ENCODE measurements at places on chromosomes 3 and 15.

GRCh38 chr3:186330772-186331460, 31.1 kb downstream of the DGKG start:
- no peak for DNase-seq

GRCh38 chr3:72176537-72177041, 391.6 kb upstream of the PROK2 start:
- DNase-seq: no peak

DNA sequence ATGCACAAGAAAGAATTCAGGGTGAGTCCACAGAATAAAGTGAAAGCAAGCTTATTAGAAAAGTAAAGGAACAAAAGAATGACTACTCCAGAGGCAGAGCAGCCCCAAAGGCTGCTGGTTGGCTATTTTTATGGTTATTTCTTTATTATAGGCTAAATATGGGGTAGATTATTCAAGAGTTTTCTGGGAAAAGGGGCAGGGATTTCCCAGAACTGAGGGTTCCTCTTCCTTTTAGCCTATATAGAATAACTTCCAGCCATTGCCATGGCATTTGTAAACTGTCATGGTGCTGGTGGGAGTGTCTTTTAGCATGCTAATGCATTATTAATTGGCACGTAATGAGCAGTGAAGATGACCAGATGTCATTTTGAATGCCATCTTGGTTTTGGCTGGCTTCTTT, 13.6 kb downstream of the GLDN start:
- DNase-seq: no peak

DNA sequence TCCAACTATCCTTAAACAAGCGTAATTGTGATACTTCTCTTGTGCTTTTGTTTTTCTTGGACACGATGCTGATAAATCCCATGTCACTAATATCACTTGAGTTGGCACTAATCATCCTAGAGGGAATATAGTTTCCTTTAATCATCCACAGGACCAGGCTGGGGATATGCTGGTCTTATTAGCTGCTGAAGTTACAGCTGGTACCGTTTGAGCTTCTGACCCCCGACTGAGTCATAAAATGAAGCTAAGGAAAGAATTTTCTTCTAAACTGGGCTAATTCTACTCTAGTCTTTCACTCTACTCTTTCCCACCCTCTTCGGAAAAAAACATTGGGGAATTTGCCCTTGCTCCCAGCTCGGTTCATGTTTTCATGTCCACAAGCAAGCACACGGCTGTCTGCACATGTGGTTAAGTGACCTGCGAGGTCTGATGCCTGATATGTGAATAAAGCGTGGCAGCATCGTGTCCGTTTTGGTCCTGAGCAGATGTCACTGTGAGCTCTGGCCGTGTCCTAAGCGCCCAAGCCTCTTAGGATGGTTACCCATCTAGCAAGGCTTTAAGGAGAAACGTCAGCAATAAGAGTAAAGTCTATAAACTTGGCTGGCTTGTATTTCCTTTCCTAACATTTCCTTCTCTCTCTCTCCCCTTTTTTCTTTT, 223.7 kb downstream of the ITPR1 start:
- no peak for DNase-seq

DNA sequence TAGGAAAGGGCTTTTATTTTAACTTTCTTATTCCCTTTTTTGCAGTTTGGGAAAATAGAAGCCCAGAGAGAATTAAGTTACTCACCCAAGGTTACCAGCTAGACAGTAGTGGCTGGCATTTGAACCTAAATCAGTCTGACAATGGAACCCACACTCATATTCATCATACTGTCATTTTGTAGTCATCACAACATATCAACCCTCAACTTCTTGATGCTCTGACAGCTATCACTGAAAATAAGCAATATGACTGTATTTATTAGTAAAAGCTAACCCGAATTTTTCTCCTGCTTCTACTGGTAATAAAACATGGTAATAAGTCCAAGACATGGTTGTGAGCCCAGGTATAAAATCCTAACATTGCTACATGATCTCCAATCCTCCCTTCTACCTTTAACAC, 585.8 kb upstream of the UBE2E2 start:
- no peak for DNase-seq

DNA sequence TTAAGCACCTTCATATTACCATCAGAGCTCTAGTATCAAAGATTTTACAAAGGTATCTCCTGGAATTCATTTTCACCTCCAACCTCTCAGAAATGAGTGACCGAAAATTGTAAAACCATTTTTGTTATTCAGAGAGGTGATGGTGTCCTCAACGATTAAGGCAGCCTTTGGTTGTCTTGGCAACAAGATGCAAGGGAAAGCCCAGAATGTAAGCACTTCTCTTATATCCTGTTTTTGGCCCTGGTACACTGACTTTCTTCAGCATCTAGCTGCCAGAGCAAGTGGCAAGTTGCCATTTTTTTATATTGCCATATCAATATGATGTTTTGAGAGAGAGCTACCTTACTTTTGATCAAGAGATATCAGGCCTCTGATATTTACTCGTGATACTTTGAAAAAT, 384.9 kb upstream of the NECTIN3 start:
- no peak for DNase-seq

DNA sequence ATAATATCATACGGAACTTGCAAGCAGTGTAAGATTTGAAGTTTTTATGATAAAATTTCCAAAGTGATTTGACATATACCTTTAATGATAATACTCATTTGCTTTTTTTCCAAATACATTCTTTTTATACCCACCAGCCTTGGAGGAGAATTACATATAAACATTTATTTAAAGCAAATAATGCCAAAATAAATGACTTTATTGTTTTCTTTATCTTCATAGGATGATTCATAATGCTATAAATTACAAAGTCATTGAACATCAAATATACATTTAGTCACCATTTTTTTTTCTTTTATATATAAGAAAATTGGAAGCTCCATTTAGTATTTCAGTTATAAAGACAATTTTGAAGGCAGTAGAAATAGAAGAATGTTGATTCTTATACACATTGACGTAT, 450.9 kb downstream of the NAALADL2 start:
- DNase-seq: no peak

DNA sequence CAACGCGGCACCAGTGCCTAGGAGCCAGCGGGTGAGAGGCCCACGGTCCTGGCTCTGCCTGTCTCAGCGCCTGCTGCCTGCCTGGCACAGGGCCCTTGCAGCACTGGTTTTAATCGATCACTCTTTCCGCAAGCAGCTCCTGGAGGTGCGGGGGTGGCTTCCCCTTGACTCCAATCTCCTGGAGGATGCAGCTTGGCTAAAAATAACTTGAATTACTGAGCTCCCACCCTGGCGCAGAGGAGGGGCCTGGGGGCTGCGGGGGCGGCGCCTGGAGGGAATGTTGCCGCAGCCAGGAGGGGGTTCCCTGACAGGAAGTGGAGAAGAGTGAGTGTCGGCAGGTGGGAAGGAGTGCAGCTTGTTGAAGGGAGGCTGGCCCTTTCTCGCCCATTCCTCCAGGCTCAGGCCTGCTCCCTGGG, 9.9 kb upstream of the RPL29 start:
- DNase-seq: no peak

DNA sequence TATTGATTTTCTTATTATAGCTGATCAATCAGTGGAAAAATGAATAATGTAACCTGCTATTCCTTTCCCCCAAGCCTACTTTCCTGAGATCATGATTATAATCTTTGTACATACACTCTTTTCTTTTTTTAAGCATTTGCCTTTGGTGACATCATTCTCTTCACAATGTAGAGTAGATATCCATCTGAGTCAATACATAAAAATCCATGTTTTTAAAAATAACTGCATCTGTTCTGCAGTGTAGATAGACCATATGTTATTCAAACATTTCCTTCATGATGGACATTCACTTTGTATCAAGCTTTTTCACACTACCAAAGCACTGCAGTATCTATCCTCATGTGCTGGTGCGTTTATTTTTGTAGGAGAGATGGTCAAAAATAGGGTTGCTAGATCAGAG, 211.1 kb downstream of the PTPRG start:
- no peak for DNase-seq

GRCh38 chr3:14435175-14436014, 33.0 kb downstream of the SLC6A6 start:
- no peak for DNase-seq

DNA sequence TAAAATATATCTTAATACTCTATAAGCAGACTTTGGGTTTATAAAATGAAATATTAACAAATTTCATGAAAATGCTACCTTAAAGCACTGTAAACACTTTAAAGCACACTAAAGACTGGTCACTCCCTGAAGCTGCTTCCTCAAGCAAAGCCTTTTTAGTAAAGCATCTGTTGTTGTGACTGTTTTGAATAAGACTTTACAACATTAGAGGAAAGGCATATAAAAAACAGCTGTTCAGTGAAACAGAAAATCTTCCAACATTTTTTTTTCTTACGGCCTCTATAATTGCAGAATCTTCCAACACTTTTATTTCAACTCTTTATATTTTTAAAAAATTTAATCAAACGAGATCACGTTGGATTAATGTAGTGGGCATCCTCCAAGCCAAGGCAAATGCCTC, 48.1 kb downstream of the GRK7 start:
- no peak for DNase-seq

DNA sequence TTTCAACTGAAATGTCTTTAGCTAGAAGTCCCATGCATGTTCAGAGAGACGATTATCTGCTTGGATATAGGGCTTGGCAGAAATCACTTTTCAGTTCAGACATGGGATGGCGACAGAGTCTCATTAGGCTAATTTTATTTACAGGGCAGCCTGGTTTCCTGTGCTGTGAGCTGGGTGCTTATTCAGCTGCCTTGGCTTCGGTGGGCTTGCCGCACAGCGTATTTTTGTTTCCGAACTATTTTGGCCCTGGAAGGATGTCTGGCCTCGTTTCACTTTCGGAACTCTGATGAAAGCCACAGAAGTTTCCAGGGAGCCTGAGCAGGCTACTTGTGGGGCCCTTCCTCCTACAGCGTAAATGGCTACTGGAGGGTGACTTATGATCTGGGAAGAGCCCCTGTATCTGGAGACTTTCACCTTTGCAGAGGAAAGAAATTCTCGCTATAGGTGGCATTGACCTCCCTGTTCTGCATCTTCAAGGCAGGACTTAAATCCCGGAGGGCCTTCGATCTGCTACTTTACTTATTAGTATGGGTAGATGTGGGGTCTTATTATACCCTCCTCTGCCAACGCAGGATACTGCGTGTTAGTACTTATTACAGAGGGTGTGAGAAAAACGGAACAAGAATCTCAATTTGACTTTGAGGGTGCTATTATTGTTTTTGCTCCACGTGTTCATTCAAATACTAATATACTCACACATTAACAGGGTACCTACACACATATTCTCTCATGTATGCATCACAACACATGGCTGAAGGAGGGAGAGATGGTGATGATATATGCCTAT, 364.0 kb upstream of the RBMS3 start:
- DNase-seq: no peak

DNA sequence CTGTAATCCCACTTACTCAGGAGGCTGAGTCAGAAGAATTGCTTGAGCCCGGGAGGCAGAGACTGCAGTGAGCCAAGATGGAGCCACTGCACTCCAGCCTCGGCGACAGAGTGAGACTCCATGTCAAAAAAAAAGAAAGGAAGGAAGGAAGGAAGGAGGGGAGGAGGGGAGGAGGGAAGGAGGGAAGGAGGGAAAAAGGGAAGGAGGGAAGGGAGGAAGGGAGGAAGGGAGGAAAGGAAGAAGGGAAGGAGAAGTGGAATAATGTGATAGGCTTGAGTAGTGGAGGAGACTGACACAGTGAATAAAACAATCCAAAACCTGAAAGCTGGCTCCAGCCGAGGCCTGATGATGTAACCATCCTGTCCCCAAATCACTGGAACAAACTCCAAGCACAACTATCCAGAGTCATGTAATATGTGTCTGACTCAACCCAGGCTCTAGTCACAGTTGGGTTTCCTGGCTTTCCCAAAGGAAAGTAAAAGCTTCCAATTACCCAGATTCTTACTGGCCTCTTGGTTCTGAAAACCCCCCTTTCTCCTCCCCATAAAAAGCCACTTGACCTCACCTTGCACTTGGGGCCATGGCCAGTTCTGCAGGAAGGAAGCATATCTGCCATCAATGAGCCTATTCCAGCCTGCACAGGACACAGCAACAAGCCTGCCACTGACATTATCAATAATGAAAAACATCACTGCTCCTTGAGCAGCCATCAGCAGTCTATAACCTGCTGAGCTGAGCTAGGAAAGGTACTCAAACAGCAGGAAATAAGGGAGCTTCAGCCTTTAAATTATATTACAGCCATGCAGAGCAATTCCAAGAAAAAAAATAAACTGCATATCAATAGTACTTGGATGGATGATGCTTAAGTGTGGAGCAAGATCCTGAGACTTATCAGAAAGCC, 48.3 kb downstream of the MB21D2 start:
- no peak for DNase-seq

- DNase-seq: no peak
Observed at GRCh38 chr3:170007031-170007663, 30.6 kb upstream of the GPR160 start.

DNA sequence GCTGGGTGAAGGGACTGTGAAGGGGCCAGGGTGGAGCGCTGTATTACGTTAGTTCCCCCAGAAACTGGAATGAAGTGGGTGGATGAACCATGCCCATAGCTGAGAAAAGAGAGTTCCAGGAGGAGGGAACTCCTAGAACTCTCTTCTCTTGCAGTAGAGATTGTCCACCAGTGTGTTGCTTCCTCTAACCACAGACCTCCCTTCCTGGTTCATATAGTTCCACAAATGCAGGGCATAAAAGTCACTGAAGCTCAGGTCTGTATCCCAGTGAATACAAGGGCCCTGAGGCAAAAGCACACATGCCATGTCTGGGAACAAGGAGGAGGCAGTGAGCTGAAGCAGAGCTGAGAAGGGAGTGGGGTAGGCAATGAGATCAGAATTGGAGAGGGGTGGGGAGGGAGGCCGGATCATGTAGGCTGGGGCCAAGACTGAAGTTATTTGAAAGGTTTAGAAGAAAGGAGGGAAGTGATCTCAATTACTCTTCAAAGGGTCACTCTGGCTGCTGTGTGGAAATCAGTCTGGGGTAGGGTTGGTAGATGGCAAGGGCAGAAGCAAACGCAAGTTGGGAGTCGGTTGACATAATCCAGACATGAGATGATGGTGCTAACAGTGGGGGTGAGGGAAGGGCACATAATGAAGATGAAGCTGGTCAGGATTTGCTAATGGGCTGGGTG, 6.5 kb downstream of the A4GNT start:
- DNase-seq: no peak

DNA sequence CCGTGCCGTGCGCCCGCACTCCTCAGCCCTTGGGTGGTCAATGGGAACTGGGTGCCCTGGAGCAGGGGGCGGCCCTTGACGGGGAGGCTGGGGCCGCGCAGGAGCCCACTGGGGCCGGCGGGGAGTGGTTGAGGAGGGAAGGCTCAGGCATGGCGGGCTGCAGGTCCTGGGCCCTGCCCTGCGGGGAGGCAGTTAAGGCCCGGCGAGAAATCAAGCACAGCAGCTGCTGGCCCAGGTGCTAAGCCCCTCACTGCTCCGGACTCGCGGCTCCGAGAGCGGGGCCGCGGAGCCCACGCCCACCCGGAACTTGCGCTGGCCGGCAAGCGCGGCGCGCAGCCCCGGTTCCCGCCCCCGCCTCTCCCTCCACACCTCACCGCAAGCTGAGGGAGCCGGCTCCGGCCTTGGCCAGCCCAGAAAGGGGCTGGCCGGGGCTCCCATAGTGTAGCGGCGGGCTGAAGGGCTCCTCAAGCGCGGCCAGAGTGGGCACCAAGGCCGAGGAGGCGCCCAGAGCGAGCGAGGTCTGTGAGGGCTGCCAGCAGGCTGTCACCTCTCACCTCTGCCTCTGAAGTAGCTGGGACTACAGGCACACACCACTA, 7.8 kb downstream of the GP9 start:
- DNase-seq: no peak
